ENCODE measurements at places on chromosomes 3 and 15.

- no peak for DNase-seq
Observed at GRCh38 chr3:171765511-171765887, 44.8 kb downstream of the PLD1 start.

- DNase-seq: no peak
Observed at GRCh38 chr3:158121295-158121694, 11.4 kb downstream of the RSRC1 start.

DNA sequence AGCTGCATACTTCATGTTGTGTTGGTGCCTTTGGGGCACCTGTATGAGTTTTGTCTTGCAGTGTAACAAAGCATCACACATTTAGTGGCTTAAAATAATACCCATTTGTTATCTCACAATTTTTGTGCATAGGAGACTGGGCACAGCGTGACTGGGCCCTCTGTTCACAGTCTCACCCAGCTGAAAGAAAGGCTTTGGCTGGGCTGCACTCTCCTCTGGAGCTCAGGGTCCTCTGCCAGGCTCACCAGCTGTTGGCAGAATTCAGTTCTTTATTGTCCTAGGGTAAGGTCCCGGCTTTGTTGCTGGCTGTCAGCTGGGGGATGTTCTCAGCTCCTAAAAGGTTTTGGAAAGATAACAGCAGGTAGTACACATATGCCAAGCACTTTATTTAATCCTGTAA lies 263.3 kb downstream of the CLSTN2 start:
- no peak for DNase-seq

GRCh38 chr3:50172626-50173220 lies 17.6 kb downstream of the SEMA3F start:
- DNase-seq: no peak

DNA sequence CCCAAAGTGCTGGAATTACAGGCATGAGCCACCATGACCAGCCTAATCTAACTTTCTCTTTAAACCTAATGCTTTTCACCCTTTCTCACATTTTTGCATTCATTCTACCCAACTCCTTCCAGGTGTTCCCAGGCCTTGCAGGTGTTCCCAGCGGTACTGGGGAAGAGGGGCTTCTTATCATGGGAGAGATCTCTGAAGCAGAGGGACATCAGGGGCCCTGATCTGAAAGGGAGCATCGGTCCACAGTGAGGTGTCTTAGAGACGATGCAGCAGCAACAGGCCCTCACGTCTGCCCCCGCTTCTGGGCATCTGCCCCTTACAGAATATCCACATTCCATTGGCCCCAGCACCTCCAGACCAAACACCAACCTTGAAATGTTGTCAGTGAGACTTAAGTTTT lies 29.0 kb upstream of the BDH1 start:
- DNase-seq: no peak

DNA sequence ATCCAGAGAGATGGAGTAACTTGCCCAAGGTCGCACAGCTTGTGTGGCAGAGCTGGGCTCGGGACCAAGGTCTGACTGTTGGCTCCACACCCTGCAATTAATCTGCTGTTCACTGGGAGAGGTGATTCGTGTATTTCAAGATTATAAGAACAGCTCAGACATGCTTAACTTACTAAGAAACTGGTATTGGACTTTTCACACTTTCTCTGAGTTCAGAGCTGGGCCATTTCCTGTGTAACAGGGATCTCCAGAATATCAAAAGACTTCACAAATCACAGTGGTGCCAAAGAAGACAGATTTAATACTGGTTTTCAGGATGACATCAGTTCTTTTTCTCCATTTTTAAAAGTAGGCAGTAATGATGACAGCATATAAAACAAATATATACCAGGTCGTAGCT lies 156.8 kb upstream of the UBE2E1 start:
- no peak for DNase-seq

DNA sequence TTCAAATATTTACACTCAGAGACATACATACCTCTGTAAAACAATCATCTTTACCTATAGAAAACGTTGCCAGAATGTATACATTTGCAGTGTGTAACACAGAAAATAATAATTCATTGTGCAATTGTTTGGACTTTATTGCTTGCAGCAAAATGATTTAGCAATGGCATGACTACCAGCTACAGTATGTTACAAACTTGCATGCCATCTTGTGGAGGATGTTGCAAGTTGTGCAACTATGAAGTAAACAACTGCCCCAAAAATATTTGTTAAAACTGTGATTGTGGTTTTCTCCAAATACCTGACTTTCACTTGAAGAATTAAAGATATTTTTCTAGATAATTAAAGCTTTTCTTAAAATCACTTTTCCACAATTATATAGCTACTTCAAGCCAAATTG lies 27.1 kb upstream of the C3orf49 start:
- DNase-seq: no peak

- DNase-seq: no peak
Observed at GRCh38 chr3:89692601-89693000, 585.2 kb downstream of the EPHA3 start.

GRCh38 chr3:123644358-123644757 lies 59.5 kb upstream of the HACD2 start:
- no peak for DNase-seq

- no peak for DNase-seq
Observed at GRCh38 chr3:40847551-40847992, 322.8 kb downstream of the ZNF621 start.

GRCh38 chr3:126287536-126288241 lies 69.5 kb downstream of the KLF15 start:
- DNase-seq: no peak

GRCh38 chr3:48428572-48429316 lies 1.1 kb downstream of the PLXNB1 start:
- DNase-seq: no peak

GRCh38 chr3:149507491-149508324 lies 33.2 kb downstream of the TM4SF4 start:
- DNase-seq: no peak

- DNase-seq: no peak
Observed at GRCh38 chr15:39830166-39830565, 47.5 kb upstream of the FSIP1 start.

Data from stimulated activated CD4-positive, alpha-beta T cell treated with anti-CD3 and anti-CD28 coated beads, Interleukin-4, amount 100 ng/mL, for 48 hours (primary cell).